Islet precursor cell (in vitro differentiated cells): ENCODE measurements at places on chromosomes 2 and 18.

- peak; percentile 78 for DNase-seq
These were observed 570.5 kb upstream of the SOX11 start for GRCh38 chr2:5121642-5122041.

DNA sequence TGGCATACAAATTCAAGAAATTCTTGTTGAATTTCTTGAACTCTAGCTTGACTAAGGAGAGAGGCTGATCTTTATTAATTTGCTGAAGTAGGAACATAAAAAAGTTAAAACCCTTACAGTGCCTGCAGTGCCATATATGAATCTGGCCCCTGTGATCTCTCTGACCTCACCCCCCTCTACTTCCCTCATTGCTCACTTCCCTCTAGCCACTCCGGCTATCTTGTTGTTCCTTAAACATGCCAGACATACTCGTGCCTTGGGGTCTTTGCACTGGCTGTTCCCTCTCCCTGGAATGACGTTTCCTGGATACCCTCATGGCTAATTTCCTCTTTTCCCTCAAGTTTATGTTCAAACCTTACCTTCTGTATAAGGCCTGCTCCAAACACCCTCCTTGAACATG is 246.3 kb upstream of the SIX2 start:
- DNase-seq, result peak; percentile 50

GRCh38 chr2:84486441-84487115 is 27.5 kb upstream of the SUCLG1 start:
- DNase-seq, result no peak

- DNase-seq, result no peak
These were observed 3.3 kb downstream of the TNP1 start for GRCh38 chr2:216856406-216857065.
